ENCODE measurements at places on chromosomes 4 and X.

DNA sequence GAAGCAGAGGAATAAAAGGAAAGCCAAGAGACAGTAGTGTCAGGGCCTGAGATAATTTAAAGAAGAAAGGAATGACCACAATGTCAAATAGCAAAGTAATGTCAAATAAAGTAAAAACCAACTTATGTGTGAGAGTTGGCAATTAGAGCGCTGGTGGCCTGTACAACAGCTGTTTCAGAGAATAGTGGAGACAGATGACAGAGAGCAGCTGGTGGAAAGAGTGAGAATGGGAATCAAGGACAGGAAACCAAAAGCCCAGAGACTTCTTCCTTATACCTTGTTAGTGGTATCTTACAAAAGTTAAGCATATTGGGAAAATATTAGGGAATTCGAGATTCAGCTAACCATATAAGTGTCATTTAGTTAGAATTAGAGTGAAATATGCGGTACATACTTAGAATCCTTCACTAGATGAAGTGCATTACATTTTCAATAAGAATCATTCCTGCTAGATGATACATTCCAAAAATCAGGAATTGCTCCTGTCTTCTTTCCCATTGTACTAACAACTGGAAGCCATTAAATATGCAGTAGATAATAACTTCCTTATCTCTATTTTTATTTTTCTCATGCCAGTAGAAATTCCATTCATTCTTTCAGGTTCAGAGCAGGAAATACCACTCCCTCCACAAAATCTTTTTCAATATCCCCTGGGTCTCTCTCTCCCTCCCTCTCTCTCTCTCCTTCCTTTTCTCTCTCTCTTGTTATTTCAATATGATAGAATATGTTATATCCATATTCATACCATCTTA is 525.4 kb downstream of the CENPC start:
- no peak for DNase-seq

DNA sequence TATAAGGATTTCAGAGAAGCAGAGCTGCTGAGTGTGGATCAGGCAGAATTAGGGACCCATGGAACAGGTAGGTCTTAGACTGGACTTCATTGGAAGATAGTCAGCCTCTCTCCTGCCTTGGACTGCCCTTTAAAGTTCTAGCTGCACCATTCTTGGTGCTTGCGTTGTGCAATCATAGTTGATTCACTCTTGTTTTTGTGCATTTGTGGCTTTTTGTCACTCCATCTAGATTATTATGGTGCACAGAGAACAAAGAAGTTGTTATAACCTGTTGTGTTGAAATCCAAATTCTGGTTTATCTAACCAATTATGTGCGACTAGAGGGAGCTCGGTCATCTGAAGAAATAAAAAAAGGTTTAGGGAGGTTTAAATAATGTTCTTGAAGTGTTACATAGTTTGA is 59.3 kb downstream of the JADE1 start:
- no peak for DNase-seq

DNA sequence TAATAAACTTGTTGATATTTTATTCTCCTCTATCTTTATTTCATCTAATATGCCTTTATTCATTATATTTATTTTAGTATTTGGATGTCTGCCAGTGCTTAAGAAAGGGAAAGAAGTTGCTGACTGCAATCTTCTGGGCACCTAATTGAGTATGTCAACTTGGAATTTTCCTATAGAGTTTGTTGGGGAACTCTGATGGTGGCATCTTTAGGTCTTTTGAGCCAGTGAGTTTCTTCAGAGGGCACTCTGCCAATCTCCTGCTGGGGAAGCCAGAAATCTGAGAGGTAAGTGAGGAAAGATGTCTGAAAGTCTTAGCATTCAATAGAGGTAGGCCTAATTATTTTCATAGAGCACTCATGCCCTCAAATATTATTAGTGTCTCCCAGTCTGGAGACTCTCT is 475.0 kb downstream of the GABRG1 start:
- DNase-seq: no peak

DNA sequence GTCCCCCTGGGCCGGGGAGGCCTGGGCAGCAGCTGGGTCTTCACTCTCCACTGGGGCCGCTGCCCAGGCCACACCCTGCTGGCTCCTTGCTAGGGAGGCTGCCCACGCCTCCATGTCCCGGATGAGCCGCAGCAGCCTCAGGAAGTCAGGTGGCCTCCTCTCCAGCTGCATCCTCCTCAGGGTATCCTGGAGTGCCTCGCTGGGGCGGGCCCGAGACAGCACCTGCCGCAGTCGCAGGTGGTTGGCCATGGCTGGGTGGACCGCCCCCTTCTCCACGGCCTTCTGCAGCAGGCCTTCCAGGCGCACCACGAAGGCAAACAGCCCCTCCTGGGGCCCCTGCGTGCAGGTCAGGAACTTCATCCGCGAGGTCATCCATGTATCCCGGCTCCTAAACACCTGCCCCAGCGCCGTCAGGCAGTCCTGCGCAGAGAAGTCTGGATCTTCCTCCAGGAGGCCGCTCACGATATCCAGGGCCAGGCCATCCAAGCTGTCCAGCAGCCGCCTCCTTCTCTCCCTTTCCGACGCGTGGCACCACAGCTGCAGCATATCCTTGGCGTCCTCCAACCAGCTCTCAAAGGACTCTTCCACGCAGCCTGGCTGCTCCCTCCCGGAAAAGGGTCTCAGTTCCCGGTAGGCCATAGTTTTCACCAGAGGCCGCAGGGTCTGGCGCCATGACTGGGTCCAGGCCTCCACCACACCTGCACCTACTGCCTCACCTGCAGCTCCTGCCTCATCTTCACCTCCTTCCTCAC is 2.1 kb downstream of the PNMA6F start:
- no peak for DNase-seq

DNA sequence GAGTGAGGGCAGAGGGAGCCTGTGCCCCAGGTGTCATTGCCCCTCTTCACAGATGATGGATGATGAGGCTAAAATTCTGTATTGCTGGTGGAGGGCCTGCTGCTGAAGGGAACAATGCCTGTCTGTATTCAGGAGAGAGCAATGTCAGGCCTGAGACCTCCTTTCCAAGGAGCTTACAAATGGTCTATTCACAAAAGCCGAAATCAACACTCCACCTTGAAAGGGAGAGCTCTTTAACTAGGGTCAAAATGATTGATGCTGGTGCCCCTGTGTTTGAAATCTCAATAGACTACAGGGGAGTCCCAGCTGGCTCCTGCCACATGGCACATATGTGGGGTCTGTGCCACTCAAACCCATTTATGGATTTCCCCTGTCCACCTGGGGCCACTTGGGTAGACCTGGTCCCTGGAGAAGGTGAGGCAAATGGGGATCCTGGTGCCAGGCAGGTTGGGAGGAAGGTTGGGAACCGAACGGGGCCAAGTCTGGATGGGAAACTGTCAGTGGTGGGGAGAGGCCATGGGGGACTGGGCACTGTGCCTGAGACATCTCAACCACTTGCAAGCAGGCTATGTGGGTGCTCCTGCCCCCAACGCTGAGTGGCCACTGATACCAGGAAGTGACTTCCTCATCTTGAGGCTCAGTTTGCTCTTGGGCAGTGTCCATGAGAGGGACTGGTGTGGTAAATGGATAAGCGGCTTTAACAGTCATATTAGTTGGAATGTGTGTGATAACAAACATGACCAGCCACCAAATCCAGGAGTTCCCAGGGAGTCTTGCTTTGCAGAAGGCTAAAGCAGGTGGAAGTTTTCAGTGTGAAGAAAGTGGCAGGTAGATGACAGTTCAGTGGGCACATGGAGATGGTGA is 223.8 kb upstream of the PSAPL1 start:
- no peak for DNase-seq

DNA sequence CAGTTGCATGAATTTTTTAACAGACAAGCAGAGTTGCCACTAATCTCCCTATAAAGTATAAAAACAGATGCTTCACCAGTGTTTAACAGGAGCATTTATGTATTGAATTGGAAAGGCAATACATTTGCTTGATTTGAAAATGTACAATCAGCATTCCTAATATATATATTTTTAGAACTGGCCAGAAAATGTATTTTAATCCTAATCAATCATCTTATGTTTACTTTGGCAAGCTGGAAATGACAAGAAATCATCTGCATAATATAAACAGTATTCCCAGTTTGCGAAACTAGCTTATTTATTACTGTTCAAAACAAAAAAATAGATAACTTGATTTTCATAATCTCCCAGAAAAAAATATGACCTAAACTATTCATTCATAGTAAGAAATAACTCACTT is 123.9 kb downstream of the TBCK start:
- DNase-seq: no peak

GRCh38 chrX:2478546-2479419 is 22.0 kb downstream of the DHRSX start:
- no peak for DNase-seq

- DNase-seq: no peak
Observed at GRCh38 chr4:3439391-3439790, 2.4 kb upstream of the HGFAC start.

- DNase-seq: no peak
Observed at GRCh38 chr4:111681751-111682150, 463.5 kb upstream of the FAM241A start.

- no peak for DNase-seq
Observed at GRCh38 chr4:112213856-112214255, 17.7 kb upstream of the AP1AR start.

DNA sequence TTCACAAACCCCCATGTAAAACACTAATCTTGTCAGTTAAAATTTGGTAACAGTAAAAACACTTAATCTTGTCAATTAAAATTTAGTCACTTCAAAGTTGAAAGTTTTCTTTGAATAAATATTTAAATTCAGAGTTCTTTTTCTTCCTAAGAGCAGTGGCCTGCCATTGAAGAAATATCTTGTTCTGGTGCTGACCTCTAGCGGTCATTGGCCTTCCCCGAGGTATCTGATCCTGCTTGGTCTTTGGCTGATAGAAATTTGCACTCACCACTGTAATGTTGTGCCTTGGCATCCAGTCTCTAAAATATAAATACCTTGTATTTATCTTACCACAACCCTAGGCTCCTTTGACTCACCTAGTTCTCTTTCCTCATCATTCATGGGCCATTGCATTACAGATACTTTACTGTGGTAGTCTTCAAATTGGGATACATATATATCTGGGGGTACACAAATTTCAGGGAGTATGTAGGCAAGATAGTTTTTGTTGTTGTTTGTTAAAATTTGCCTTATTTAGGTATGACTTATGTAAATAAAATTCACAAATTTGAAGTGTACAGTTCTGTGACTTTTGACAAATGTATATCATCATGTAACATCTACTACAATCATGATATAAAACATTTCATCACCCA is 6.7 kb upstream of the ART3 start:
- DNase-seq: peak; percentile 41

- no peak for DNase-seq
Observed at GRCh38 chrX:153777261-153778090, 3.4 kb upstream of the SRPK3 start.

DNA sequence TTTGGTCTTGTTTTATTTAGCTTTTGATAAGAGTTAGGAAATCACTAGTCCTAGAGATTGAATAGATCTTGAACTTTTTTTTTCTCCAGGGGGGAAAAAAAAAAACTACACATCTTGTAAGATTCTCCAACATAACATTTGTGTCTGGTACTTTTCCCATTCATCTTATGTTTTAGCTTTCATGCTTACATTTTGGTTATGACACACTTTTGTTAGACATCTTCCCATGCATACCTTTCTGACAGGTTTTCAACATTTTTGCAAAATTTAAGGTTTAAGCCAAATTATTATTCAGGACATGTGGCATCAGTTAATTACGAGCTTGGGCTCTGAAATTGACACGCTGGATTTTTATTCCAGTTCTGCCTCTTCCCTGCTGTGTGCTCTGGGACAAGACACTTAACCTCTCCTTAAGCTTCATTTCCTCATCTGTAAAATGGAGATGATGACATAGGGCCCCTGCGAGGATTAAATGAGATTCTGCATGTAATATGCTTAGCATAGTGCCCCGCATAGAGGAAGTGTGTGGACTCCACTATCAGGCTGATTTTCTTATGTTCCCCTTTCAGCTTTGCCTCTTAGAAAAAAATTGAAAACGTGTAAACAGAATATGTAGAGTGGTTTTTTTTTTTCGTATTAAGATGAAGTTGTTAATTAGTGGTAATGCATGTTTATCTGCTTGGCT is 5.3 kb downstream of the KIT start:
- no peak for DNase-seq

DNA sequence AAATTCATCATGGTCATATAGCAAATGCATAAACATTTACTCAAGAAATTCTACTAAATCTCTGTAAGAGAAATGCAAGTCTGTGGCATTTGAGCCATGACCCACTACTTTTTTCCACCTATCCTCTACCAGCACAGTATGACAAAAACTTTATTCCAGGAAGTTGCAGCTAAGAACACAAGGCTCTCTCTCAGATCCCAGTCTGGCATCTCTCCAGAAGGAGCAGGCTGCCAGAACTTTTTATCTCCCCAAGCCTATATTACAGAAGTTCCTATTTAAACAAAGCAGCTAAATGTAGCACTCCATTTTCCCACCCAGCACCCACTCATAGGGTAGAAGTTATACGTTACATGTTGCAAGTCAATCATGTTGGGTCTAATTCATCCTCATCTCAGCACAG is 49.3 kb upstream of the EPGN start:
- no peak for DNase-seq

- DNase-seq: peak; percentile 31
Observed at GRCh38 chr4:21544415-21544814, 404.2 kb downstream of the KCNIP4 start.

DNA sequence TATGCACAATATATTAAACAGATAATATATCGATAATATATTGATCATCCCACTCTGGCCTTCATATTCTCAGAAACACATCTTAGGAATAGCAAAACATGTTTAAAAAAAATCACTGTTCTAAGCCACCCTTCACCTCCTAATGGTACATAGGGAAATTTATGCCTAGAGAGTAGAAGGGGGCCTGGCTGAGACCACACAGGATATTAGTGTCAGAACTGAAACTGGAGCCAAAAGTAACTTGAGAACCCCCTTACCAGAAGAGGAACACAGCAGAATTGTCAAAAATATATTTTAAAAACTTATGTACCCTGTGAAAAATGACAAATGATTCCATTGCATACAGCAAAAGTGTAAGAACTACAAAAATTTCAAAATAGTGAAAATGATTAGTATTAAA is 173.1 kb downstream of the VSIG4 start:
- DNase-seq: no peak

DNA sequence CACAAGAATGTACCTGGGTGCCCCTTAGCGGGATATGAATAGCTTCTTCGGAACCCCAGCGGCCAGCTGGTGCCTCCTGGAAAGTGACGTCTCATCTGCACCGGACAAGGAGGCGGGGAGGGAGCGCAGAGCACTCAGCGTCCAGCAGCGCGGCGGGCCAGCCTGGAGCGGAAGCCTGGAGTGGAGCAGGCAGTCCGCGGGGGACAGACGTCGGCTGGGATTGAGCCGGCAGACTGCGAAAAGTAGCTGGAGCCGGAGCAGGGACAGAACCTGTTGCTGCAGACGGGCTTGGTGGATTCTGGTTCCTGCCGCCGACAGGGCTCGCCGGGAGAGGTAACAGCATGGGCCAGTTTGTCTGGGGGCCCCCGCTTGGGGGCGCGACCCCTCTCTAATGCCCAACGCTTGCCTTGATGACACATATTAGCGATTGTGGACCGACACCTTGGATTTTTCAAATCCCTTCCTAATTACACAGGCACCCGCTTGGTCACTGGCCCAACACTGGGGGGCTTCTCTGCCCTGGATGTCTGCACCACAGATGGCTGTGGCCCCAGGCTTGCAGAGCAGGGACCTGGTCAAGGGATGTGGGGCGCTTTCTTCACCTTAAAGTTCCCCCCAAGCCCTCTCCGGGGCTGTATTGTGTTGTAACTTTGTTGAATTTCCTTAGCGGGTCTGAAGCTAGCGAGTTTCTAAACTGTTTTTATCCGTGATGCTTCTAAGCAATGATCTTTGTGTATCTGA is at the start of gene NPFFR2:
TSS of gene NPFFR2 (plus strand) at position 133 of the 741 bp plus-strand sequence. CDS start 96,592 bp downstream, outside the sequence.
- peak; percentile 22 for DNase-seq

GRCh38 chrX:30615229-30615628 is 37.7 kb upstream of the TASL start:
- DNase-seq: no peak
